Skin of body (tissue), 3 donors: ENCODE measurements at places on chromosomes 1 and 21. TPM values are rescaled to one million over a fixed set of nuclear protein-coding genes. Genes with fewer than 3 reads are reported as not detected.

IFI44L gene
- total RNA-seq = 3.0 TPM

TRAF3IP3 gene
- 2.1 TPM for total RNA-seq

TCHHL1 gene
- total RNA-seq = 17.4 TPM

PLA2G2E gene
- not detected for total RNA-seq

GRCh38 chr1:69733061-69733460, 165.3 kb downstream of the LRRC7 start:
- DNase-seq = no peak

GRCh38 chr1:183467687-183468086, 4.6 kb upstream of the SMG7 start:
- no peak for DNase-seq

- no peak for DNase-seq
Measured at GRCh38 chr1:241551759-241552638, 19.8 kb downstream of the KMO start.

DNA sequence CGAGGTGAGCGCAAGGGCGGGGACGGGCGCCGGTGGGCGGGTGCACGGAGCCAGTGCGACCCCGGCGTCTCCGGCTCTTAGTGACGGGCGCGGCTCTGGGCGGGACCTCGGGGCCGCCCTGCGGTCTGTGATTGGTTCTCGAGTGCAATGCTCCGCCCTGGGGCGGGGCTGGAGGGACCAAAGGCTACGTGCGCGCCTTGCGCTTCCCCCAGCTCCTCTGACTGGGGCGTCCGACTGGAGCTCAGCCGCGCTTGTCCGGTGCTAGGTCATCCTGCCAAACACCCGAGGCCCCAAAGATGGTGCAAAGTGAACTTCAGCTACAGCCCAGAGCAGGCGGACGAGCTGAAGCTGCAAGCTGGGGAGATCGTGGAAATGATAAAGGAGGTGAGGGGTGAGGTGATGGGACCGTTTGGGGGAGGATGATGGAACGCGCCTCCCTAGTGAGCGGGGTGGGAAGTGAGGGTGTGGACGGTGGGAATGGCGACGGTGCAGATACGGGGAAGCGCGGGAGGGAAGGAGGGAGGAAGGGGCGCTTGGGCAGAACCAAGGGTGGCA, 811 bp downstream of the SH3D21 start:
- peak; percentile 89 for DNase-seq

GRCh38 chr1:15500184-15501178, 23.5 kb downstream of the CASP9 start:
- no peak for DNase-seq

DNA sequence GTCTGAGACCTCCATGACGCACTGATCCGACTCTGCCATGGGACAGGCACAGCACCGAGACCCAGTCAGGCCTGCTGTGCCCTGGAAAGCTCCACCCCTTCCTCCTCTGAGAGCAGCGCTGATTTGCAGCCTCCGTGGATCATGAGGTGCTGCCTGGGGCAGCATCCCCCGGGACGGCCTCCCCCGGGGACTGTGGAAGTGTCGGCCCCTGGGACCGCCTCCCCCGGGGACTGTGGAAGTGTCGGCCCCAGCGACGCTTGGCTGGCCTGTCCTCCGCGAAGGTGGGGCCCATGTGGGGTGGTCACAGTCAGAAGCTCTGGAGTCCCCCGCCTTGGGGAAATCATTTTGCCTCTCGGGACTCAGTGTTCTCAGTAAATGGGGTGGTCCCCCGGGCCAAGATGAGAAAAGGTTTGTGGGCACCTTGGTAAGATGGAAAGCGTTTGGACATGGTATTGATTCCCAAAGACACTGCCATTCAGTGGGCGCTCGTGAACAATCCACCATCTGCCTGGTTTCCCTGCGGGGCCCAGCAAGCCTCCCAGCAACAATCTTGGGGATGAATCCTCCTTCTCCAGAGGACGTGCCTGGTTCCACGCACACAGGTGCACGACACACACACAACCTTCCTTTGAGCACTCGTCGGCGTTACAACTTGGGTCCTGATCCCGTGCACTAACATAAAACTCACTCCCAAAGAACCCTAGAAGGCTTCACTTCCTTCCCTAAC, 3.0 kb downstream of the TFF2 start:
- no peak for DNase-seq

- DNase-seq = no peak
Measured at GRCh38 chr1:51648180-51649109, 31.6 kb downstream of the OSBPL9 start.

GRCh38 chr1:23756676-23757075, 13.4 kb downstream of the ELOA start:
- DNase-seq = no peak

DNA sequence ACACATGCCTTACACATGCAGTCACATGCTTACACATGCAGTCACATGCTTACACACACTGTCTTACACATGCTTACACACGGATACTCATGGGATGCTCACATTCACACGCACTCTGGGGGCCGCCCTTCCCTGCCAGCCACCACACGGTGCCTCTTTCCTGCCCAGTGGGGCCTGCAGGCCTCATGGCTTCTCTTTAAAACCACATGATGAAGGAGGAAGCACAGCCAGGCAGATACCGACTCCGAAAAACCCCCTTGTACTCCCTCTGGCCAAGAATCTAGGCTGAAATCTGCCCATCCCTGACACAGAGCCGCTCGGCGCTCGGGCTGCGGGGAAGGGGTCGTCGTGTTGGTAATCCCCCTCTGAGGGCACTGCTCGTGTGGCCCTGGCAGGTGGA, 113.0 kb downstream of the PRDM16 start:
- no peak for DNase-seq
